ENCODE measurements at places on chromosomes 16 and 17. TPM values are rescaled to one million over a fixed set of nuclear protein-coding genes. Genes with fewer than 3 reads are reported as not detected.

The CNGB1 gene
- not detected for total RNA-seq

The CD79B gene
- 44.8 TPM for total RNA-seq

The MYH2 gene
- total RNA-seq, result not detected

The KIF18B gene
- 55.2 TPM for total RNA-seq

The CHST5 gene
- total RNA-seq, result not detected

The RNF43 gene
- total RNA-seq, result 0.17 TPM

The CCDC200 gene
- total RNA-seq, result 0.47 TPM

The SLC6A2 gene
- total RNA-seq, result not detected

The CRYBA1 gene
- total RNA-seq, result not detected

The CNTNAP4 gene
- total RNA-seq, result not detected

The TPSG1 gene
- not detected for total RNA-seq

The OR4D1 gene
- total RNA-seq, result 0.66 TPM

The GAST gene
- total RNA-seq, result not detected

The BCAR1 gene
- total RNA-seq, result not detected

The SCIMP gene
- total RNA-seq, result not detected

The MAPT gene
- total RNA-seq, result 0.10 TPM

The SIRT7 gene
- total RNA-seq, result 71.3 TPM

The ZNF689 gene
- total RNA-seq, result 13.7 TPM

The KRT12 gene
- not detected for total RNA-seq

The LGALS9 gene
- total RNA-seq, result 145 TPM

The WSCD1 gene
- not detected for total RNA-seq

The BAHCC1 gene
- total RNA-seq, result not detected

The LDHD gene
- 0.27 TPM for total RNA-seq

The IGFBP4 gene
- 75.5 TPM for total RNA-seq

The SLC7A6 gene
- total RNA-seq, result 125 TPM

The ADGRG3 gene
- total RNA-seq, result not detected

The KRT13 gene
- total RNA-seq, result not detected

The PSME3IP1 gene
- total RNA-seq, result 135 TPM

The TTYH2 gene
- 11.0 TPM for total RNA-seq

The MILR1 gene
- total RNA-seq, result 3.6 TPM

The PRSS22 gene
- total RNA-seq, result not detected

The KCNG4 gene
- not detected for total RNA-seq

The SLC16A11 gene
- 0.15 TPM for total RNA-seq

The CFAP52 gene
- not detected for total RNA-seq

The SLC13A5 gene
- total RNA-seq, result not detected

The RAMP2 gene
- total RNA-seq, result not detected

The NSRP1 gene
- total RNA-seq, result 24.9 TPM

The ZDHHC1 gene
- total RNA-seq, result 0.42 TPM

The GP1BA gene
- total RNA-seq, result not detected

The MT1M gene
- not detected for total RNA-seq

The HIGD1B gene
- total RNA-seq, result not detected

The STAC2 gene
- total RNA-seq, result not detected

The KSR1 gene
- 133 TPM for total RNA-seq
